H7 (cell line): ENCODE measurements at places on chromosomes 3 and 15. TPM values are rescaled to one million over a fixed set of nuclear protein-coding genes. Genes with fewer than 3 reads are reported as not detected.
A peak's percentile ranks its signal among the peaks of the same experiment; 100 is the strongest.

Gene PIF1
- 100 and 124 TPM in 2 replicates for total RNA-seq

Gene MGLL
- 0.07 and 0.31 TPM in 2 replicates for total RNA-seq

Gene FETUB
- total RNA-seq: not detected in 2 replicates

Gene ROPN1
- not detected in 2 replicates for total RNA-seq

Gene IL12A
- 0.55 and 1.1 TPM in 2 replicates for total RNA-seq

Gene GOLIM4
- total RNA-seq: 19.1 and 33.2 TPM in 2 replicates

- peak; percentile 80 for DNase-seq
These were observed at the start of gene LRRC2 for GRCh38 chr3:46566040-46566641. TSS of gene LRRC2 (minus strand) at chr3:46566302. CDS start at chr3:46551591, 14,711 bp downstream.

- DNase-seq: no peak
These were observed 28.8 kb upstream of the UACA start for GRCh38 chr15:70792171-70792573.

DNA sequence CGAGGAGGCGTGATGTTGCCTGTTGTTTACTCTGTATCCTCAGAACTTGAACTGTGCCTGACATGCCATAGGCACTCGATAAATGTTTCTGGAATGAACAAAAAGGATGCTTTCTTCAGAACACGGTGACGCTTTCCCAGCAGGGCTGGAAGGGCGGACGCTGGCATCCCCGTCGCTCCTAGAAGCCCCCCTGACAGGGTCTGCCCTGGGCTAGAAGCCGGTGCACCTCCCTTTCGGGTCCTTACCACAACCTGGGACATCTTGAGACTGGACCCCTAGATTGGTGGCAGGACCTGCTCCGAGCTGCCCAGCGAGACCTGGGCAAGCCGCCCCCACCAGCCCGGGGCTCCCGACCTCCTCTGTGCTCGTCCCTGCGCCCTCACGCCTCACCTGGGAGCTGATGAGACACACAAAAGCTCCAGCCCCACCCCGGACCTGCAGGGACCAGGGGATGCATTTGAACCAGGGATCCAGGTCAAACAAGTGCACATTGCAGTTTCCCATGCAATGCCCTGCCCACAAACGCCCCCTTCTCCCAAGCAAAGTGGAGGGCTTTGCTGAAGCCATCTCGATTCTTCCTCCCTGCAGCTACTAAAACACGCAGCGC is 131.2 kb upstream of the MEF2A start:
- DNase-seq: no peak

DNA sequence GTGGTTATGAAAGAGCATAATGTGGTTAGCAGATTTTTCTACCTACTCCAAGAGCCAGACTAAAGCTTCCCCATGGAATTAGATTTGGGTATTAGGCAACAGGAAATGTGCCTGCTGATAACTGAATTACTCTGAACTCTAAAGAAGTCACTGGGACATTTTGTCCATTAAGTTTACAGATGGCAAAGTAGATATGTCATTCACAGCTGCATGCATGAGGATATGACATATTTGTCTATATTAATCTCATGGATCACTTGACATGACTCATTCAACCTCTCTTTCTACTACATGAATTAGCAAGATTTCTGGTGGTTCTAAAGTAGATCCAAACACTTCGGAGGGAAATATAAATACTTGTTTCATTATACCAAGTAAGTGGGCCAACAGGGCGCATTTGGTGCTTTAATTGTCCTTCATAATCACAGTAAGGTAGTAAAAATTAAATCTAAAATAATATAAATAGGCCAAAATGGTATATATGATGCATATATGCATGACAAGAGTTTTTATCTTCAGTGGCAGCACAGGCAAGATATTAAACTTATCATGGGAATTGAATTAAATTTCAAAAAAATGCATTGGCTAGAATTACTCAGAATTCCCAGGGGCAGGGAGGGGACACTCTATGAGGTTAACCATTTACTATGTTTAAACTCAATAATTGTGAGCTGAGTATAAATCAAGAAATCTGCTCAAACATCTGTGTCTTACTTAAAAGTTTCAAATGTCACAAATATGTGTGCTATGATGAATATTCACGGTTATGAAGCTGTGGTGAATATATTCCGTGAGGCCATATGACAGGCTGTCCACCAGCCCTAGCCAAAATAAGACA is 365.3 kb upstream of the KCNMB2 start:
- no peak for DNase-seq

DNA sequence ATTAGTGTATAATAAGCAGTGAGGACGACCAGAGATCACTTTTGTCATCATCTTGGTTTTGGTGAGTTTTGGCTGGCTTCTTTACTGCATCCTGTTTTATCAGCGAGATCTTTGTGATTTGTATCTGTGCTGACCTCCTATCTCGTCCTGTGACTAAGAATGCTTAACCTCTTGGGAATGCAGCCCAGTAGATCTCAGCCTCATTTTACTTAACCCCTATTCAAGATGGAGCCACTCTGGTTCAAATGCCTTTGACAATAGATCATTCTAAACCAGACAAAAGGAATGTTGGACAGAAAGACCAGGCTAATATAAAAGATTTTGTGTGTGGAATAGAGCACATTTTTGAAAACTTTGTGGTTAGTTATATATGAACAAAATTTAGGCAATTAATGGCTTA is 618.5 kb upstream of the BCHE start:
- no peak for DNase-seq

GRCh38 chr3:57221883-57222282 is 5.6 kb upstream of the APPL1 start:
- peak; percentile 32 for DNase-seq

GRCh38 chr15:65174509-65174908 is 10.6 kb downstream of the CLPX start:
- DNase-seq: no peak

DNA sequence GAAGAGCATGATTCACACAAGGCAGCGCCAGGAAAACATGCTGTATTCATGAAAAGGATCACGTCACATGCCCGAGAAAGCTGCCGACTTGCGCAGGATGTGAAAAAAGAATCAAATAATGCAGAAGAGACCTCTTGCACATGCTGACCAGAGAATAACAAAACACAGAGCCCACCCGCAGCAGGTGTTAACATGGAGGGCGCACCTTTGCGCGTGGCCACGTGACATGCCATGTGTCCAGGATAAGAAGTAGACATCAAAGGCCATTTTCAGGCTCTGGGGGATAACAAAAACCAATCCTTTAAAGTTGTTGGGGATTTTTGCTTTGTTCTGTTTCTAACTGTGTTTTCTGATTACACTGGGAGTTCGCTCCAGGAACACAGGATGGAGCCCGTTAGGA is 1332.8 kb downstream of the ZPLD1 start:
- DNase-seq: no peak

- no peak for DNase-seq
These were observed 165.5 kb upstream of the MLF1 start for GRCh38 chr3:158405507-158405906.

DNA sequence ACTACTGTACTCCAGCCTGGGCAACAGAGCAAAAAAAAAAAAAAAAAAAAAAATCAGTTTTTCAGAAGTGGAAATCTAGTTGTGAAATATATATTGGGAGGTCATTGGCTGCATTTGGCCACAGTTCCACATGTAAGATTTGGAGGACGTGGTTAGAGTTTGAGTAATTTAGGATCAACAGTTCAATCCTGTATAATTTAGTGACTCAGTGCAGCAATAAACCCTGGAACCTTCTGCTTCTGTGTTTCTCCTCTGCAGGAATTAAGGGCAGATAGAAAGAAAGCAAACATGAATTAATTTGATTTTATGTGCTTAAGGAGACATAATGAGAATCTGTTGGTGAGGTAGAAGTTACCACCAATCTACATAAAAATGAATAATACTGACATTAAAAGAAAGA is 347.0 kb downstream of the PTPRG start:
- DNase-seq: no peak

- no peak for DNase-seq
These were observed 61.8 kb upstream of the LIPC start for GRCh38 chr15:58369956-58370355.
